ENCODE measurements at places on chromosomes 4 and X.

GRCh38 chrX:109920325-109920724 lies 82.6 kb upstream of the TMEM164 start:
- no peak for DNase-seq

- DNase-seq = no peak
Measured at GRCh38 chr4:158005021-158005420, 167.8 kb downstream of the GASK1B start.

DNA sequence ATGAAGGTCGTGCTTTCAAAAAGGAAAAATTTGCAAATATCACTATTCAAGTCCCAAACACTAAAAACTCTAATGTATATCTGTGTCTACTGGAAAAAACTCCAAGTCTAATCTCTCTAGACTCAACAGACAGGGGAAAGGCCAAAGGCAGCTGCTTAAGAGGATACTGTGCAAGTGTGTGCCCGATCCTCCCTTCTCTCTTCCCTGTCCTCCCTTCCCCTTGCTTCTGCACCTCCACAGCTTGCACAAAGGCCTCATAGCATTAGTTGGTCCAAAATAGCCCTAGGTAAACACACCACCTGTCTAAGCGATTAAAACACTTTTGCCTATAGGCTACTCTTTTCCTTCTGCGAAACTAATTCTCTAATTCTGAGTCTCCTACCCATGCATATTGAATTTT lies 10.6 kb downstream of the C4orf54 start:
- DNase-seq = no peak

GRCh38 chrX:150849996-150850720 lies 48.3 kb downstream of the CD99L2 start:
- DNase-seq = no peak

DNA sequence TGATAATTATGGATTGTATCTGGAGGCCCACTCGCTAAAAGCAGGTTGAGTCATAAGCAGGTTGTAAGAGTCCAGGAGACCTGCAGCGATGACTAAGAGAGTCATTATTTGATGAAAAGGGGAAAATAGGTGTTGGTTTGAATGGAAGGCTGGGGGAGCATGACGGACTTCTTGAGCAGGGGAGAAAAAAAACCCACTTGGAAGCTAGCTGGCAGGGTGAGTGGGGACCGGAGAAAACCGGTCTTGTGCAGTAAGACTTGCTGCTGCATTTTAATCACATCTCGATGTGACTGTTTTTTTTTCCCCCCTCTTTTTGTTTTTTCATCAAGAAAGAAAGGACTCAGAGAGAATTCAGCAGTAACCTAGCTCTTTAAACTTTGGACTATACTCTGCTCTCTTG lies 90.0 kb downstream of the IGSF1 start:
- DNase-seq = no peak

DNA sequence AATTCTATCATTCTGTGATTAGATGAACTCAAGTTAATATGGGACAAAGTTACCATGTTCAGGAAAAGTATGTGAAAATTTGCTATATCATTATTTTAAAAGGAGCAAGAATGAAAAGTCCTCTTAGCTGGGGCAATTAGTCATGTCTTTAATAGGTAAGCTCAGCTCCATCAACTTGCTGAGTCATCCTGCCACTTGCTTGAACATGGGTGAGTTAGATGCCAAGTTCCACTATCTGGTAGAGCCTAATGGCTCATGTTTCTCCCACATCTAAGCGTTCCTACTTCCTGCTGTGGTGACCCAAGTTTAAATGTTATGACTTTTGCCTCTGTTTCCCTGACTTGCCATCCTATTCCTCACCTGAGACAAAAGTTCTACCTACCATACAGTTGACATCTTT lies 276.8 kb downstream of the ZNF674 start:
- no peak for DNase-seq

DNA sequence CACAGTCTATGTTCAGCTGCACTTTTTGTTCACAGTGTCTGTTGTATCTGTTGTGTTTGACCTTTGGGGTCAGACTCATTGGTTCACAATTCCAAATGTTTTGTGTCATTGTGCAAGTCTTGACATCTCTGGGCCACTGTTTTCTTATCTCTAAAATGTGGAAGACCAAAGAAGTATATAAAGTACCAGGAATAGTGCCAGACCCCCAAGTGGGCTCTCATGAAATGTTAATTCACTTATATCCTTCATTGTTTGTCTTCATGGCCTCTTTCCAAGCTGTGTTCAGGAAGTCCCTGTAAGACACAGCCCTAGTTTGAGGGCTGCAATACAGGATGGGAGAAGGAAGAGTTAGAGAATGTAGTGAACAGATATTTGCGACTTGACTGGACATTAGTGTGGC lies 468.3 kb upstream of the BOD1L1 start:
- DNase-seq = no peak

DNA sequence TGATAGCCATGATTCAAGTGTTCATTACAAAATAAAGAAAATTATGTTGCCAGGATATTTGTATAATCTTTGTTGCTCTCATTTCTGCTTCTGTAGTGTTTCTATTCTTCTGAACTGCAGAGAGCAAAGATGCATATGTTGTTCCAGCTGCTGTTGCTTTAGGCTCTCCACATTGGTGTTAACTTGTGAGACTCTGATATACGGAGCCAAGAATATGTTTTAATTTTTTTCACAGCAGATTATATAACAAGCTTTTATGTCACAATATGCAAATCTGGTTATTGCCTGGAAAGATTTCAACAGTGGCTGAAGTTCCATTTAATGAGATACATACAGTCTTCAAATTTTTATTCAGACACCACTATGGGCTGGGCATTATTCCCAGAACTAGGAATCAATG lies 655.0 kb downstream of the GRXCR1 start:
- DNase-seq = no peak

DNA sequence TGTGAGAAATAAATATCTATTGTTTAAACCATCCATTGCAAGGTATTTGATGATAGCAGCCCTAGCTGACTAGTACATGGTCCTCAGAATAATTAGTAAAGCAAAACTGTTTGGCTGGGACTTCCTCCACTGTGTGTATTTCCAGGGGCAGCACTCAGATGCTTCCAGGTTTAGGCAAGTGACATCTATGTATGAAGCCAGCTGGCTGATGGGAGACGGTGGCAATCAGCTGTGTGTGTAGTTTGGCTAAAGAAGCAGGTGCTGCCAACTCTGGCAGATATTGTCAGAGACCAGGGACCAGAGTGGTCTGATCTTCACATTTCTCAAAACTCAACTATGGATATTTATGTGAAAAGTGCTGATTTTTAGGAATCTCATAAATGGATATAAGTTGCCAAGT lies 19.1 kb downstream of the HS3ST1 start:
- DNase-seq = no peak

GRCh38 chr4:61614231-61614630 lies 414.1 kb downstream of the ADGRL3 start:
- DNase-seq = no peak

DNA sequence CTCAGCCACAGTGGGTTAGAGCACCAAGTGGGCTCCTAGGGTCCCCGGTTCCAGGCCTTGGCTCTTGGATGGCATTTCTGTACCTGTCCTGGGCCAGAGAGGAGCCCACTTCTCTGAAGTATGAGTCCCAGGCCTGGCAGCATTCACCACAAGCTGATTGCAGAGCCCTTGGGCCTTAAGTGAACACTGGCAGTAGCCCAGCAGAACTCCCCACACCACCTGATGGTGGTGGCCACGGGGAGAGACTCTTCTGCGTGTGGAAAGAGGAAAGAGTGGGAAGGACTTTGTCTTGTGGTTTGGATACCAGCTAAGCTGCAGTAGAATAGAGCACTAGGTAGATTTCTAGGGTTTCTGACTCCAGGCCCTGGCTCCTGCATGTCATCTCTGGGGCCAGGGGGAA lies 104.8 kb downstream of the DLG3 start:
- DNase-seq = no peak

DNA sequence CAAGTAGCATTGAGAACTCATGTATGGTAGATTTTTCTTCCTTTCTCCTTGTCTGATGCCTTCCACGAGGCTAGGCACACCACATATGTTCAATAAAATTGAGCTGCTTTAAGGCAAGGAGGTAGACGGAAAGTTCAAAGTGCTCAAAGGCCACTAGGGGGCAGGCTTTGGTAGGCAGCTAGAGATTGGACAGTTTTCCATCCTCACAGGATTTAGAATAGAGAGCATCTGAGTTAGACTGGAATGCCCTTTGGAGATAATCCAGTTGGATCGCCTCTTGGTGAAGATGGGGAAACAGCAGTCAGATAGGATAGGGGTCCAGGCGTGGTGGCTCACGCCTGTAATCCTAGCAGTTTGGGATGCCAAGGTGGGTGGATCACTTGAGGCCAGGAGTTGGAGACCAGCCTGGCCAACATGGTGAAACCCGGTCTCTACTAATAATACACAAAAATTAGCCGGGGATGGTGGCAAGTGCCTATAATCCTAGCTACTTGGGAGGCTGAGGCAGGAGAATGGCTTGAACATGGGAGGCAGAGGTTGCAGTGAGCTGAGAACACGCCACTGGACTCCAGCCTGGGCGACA lies 30.4 kb downstream of the ELF4 start:
- no peak for DNase-seq

DNA sequence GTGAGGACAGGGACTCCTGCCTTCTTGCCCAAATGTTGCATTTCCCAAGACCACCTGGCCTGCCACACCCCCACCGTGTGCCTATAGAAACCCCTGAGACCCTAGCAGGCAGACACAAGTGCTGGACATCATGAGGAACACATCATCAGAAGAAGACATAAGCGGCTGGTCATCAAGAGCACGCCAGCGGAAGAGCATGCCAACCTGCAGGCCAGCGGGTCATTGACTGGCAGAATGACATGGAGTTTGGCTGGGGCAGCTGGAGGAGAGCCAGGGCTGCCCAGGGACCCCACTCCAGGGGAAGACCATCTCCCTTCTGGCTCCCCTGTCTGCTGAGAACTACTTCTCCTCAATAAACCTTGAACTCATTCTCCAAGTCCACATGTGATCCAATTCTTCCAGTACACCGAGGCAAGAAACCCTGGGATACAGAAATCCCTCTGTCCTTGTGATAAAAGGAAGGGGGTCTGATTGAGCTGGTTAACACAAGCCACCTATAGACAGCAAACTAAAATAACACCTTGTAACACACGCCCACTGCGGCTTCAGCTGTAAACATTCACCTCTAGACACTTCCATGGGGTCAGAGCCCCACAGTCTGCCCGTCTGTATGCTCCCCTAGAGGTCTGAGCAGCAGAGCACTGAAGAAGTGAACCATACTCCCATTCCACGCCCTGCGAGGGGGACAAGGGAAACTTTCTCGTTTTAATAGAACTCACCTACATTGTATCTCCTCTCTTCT lies 164.8 kb upstream of the EMCN start:
- DNase-seq = no peak

- no peak for DNase-seq
Measured at GRCh38 chr4:184097241-184097605, 120.5 kb downstream of the ENPP6 start.

- no peak for DNase-seq
Measured at GRCh38 chr4:67604749-67605148, 46.2 kb downstream of the STAP1 start.

DNA sequence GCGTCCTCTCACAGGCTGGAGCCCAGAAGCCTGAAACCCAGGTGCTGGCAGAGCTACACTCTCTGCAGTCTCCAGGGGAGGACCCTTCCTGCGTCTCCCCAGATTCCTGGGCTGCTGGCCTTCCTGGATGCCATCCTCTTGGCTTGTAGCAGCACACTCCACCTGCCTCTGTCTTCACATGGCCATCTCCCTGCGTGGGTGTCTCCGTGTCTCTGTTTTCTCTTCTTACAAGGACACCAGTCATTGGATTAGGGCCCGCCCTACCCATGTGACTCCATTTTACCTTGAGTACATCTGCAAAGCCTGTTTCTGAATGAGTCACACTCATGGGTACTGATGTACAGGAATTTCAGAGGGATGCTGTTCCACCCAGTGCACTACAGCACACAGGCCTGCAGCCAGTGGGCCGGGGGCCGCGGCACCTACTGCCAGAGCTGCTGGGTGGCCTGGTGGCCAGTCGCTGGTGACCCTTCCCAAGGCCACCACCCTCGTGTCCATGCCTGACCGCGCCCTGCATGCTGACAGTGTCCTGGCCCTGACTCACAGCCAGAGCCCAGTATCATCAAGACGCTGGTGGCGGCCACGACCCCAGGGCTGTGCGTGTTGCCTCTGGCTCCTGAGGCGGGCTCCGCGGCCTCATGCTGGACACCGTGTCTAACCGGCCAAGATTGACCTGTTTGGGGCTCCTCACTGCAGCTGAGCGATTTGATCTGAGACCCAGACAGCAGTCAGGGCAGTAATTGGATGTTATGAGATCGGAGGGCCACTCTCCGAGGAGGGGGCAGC lies 63.6 kb upstream of the NKX1-1 start:
- no peak for DNase-seq

DNA sequence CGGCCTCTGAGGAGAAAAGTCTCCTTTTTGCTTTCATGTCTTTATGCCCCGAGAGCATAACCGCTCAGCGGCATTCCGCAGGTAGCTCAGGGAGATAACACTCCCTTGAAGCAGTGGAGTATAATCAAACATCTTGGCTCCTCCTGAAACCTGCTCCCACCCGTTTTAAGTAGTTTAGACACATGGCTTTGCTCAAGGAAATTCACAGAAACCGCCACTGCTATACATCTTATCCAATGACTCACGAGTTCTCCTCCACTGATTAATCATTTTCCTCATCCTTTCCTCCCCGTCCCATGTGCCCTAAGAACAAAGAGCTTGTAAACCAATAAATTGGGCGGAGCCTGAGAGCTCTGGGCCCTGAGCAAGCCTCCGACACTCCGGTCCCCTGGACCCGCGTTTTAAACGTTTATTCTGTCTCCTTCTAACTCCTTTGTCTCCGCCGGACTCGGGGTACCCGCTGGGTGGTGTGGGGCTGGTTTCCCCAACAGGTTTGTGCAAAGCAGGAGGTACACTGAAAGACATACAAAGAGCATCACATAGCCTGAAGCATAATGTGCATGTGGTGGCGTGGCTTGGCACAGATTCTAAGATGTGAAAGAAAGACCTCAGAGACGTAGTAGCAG lies 401.2 kb downstream of the TLL1 start:
- no peak for DNase-seq

DNA sequence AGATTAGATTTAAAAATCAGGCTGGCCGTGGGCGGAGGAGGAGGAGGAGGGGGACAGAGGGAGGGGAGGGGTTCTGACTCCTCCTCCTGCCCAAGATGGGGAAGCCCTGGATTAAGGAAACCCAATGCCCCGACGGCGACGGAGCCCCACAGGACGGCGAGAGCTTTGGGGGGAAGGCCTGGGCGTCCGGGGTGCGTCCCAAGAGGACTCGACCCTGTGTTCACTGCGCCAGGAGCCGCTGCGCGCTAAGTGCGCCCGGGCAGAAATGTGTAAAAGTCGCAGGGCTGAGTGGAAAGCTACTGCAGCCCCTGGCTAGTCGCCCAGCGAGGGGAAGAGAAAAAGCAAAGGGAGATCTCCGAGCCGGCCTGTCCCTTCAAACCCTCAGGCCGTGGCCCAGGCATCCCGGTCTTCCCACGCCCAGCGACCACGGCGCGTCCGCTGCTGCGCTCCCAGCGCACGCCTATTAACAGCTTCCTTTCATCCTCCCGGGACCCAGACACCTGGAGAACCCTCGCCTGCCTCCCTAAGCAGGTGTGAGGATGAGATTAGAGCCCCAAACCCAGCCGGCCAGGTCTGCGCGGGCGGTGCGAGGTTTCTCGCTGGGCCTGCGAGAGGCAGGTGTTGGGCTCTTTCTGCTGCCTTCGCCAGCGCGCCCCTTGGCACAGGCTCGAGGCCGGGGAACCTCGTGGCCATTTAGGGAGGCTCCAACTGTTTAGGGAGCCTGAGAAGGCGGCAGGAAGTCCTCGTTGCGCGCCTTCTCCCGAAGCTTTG lies 1.4 kb upstream of the RPS6KA3 start:
- no peak for DNase-seq
